ENCODE measurements at places on chromosomes 1 and 21.

- DNase-seq = no peak
Observed at GRCh38 chr1:1114431-1114830, 1.5 kb downstream of the C1orf159 start.

DNA sequence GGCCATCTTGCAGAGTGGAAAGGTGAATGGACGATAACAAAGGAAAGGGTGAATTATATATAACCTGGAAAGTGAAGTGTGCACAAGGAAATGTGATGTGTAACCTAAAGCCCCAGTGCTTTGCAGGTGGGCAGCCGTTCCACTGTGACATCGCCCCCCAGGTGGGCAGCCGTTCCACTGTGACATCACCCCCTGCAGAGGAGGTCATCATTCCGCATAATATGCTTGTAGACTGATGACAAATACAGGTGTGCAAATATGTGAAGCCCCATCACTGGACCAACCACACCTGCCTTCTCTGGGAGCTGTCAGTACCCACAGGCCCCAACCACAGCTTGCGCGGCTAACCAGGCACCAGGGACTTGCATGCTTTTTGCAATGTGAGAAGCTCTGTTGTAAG is 4.7 kb upstream of the ZNF496 start:
- no peak for DNase-seq

- no peak for DNase-seq
Observed at GRCh38 chr1:212968368-212968863, 18.1 kb downstream of the VASH2 start.

DNA sequence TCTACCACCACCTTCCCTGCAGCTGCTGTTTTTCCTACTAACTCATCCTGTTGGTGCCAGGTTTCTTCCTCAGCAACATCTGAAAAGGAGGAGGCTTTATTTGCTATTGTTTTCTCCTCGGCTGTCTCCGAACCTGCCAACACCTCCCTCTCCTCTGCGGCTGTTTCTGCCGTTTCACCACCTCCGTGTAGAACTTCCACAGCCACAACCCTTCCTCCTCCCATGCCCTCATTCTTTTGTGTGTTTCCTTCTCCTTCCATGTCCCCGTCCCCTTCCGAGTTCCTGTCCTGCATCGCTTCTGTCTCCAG is 59.0 kb upstream of the LRRC53 start:
- DNase-seq = no peak

- peak; percentile 50 for DNase-seq
Observed at GRCh38 chr1:160261556-160261892, 825 bp downstream of the DCAF8 start.

GRCh38 chr21:36504067-36505058 is 24.4 kb upstream of the CLDN14 start:
- DNase-seq = no peak

GRCh38 chr1:161061419-161061818 is 8.3 kb downstream of the ARHGAP30 start:
- no peak for DNase-seq

All from stimulated activated CD8-positive, alpha-beta memory T cell treated with anti-CD3 and anti-CD28 coated beads, Interleukin-12 subunit alpha, Interleukin-12 subunit beta, amount 100 ng/mL, for 4 hours (primary cell).